CD14-positive monocyte (primary cell): ENCODE measurements at places on chromosomes 4 and X. TPM values are rescaled to one million over a fixed set of nuclear protein-coding genes. Genes with fewer than 3 reads are reported as not detected.

HMGN5 gene
- polyA plus RNA-seq = 0.86 TPM

ZDHHC15 gene
- not detected in 2 replicates for polyA plus RNA-seq

PDLIM5 gene
- 80.9 TPM for polyA plus RNA-seq

RRH gene
- polyA plus RNA-seq = not detected

FATE1 gene
- not detected for polyA plus RNA-seq

DACH2 gene
- polyA plus RNA-seq = not detected in 2 replicates

GRID2 gene
- not detected for polyA plus RNA-seq

PRKG2 gene
- polyA plus RNA-seq = not detected

CDK16 gene
- 7.3 TPM for polyA plus RNA-seq

MAGEB3 gene
- polyA plus RNA-seq = not detected

SYN1 gene
- polyA plus RNA-seq = 0.11 TPM

CPLX1 gene
- not detected for polyA plus RNA-seq

EFHC2 gene
- polyA plus RNA-seq = 0.22 TPM

HOPX gene
- polyA plus RNA-seq = 1.3 TPM

POF1B gene
- not detected in 2 replicates for polyA plus RNA-seq

NAA11 gene
- not detected for polyA plus RNA-seq
